Vein endothelial cell (primary cell): ENCODE measurements at places on chromosomes 1 and 21. TPM values are rescaled to one million over a fixed set of nuclear protein-coding genes. Genes with fewer than 3 reads are reported as not detected.

HORMAD1 gene
- 0.10 and 0.33 TPM in 2 replicates for total RNA-seq

LPAR3 gene
- total RNA-seq: not detected in 2 replicates

CD84 gene
- total RNA-seq: not detected in 2 replicates

S100A1 gene
- total RNA-seq: 0.38 TPM in 1 of 2 replicates, not detected in the other

HMCN1 gene
- 3.6 and 10.1 TPM in 2 replicates for total RNA-seq

SMIM1 gene
- total RNA-seq: 2.3 TPM in 1 of 2 replicates, not detected in the other
